ENCODE measurements at places on chromosomes 7 and 10. TPM values are rescaled to one million over a fixed set of nuclear protein-coding genes. Genes with fewer than 3 reads are reported as not detected.

DNA sequence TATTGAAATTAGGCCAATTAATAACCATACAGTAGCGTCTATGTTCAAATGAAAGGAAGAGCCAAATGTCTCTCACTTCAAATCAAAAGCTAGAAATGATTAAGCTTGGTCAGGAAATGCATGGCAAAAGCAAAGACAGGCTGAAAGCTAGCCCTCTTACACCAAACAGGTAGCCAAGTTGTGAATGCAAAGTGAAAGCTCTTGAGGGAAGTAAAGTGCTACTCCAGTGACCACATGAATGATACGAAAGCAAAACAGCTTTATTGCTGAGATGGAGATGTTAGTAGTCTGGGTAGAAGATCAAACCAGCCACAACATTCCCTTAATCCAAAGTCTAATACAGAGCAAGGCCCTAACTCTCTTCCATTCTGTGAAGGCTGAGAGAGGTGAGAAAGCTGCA, 123.8 kb downstream of the TEX36 start:
- DNase-seq, result no peak

- DNase-seq, result peak; percentile 19
These were observed 4.8 kb downstream of the FSCN3 start for GRCh38 chr7:127598318-127598717.

The HOXA1 gene
- 1.0 TPM for total RNA-seq

The TDRD1 gene
- not detected for total RNA-seq

The RBP4 gene
- total RNA-seq, result not detected

- DNase-seq, result peak; percentile 69
These were observed 298.6 kb downstream of the REEP3 start for GRCh38 chr10:63819753-63820329.

The NKX2-3 gene
- total RNA-seq, result not detected

All from dermis microvascular lymphatic vessel endothelial cell (primary cell).